ENCODE measurements at places on chromosomes 16 and 17.

DNA sequence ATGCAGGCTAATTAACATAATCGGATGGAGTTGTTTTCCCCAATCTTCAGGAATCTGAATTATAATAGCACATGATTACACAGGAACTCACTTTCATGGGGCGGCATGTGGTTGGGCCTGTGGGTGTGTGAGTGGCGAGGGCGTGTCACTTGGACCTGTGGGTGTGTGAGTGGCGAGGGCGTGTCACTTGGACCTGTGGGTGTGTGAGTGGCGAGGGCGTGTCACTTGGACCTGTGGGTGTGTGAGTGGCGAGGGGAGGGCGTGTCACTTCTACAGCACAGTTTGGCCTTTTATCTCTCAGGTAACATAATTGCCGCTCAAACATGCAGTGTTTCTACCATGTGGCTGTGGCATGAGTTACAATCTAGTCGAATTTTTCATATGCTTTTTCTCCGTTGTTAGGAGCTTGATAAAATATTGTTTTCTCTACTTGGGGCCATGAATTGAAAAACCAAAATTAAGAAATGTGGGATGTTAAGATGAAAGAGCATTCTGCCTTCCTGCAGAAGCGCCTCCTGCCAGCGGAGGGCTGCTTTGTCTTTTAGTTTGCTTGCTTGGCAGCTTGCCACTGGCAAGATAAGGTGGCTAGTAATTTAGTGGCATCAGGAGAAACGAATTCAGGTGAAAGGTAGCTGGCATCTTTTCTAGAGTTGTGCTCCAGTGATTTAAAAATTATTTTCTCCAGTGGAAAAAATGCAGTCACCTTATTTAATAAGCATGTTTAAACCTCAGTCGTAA, 36.2 kb downstream of the USP10 start:
- peak overlapping the region; percentile 7 for H3K27ac ChIP-seq
- H3K4me3 ChIP-seq = no peak overlapping the region
- H3K27me3 ChIP-seq = no peaks in the 10 kb centered on the region
- peaks cover 59% of the 10 kb centered on the region for H3K4me1 ChIP-seq
- peaks cover 25% of the 10 kb centered on the region for H3K36me3 ChIP-seq
- DNase-seq = no peak

GRCh38 chr16:22813223-22813947, 577 bp upstream of the HS3ST2 start:
- H3K4me3 ChIP-seq = no peak overlapping the region
- H3K36me3 ChIP-seq = no peaks in the 10 kb centered on the region
- peaks cover 6% of the 10 kb centered on the region for H3K4me1 ChIP-seq
- no peak overlapping the region for H3K27ac ChIP-seq
- peak; percentile 51 for DNase-seq
- peaks cover 43% of the 10 kb centered on the region for H3K27me3 ChIP-seq

- H3K4me3 ChIP-seq = peak within 1 kb of the TSS; percentile 88
- H3K4me1 ChIP-seq = peaks cover 89% of the 10 kb centered on the region
- peak within 1 kb of the TSS; percentile 97 for H3K27ac ChIP-seq
- peak; percentile 84 for DNase-seq
- no peaks in the 10 kb centered on the region for H3K27me3 ChIP-seq
- H3K36me3 ChIP-seq = peaks cover 4% of the 10 kb centered on the region
These were observed at the start of gene ADCY7 for GRCh38 chr16:50266337-50267091. Gene ADCY7, plus strand, starts transcription at chr16:50266551. Its CDS starts 21,629 bp downstream, at chr16:50288180.

DNA sequence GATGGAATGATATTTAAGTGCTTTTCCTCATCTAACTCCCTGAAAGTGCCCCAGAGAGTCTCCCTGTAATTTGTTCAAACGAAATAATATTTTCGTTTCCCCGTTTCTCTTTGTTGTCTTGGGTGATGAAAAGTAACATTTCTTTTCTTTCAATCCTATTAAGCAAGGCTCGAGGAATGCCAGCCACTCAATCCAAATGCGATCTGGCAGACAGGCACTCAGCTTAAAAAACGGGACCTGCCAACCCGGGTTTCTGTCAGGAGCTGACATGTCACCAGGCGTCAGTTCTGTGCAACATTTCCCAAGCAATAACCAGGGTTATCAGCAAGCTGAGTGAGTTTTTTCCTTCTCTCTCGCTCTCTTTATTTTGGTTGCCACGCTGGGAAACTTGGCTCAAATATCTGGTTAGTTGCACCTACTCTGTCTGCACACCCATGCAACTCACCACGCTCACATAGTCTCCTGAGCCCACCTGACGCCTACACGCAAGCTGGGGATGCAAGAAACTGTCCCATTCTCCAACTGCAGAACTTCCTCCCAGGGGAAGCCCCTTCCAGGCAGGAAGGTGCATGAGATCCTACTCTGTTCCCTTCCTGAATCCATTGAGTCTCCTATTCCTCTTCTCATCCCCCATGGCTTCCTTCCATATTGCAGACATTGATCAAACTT, 208.2 kb downstream of the C16orf78 start:
- no peaks in the 10 kb centered on the region for H3K27me3 ChIP-seq
- no peak overlapping the region for H3K4me3 ChIP-seq
- no peak for DNase-seq

DNA sequence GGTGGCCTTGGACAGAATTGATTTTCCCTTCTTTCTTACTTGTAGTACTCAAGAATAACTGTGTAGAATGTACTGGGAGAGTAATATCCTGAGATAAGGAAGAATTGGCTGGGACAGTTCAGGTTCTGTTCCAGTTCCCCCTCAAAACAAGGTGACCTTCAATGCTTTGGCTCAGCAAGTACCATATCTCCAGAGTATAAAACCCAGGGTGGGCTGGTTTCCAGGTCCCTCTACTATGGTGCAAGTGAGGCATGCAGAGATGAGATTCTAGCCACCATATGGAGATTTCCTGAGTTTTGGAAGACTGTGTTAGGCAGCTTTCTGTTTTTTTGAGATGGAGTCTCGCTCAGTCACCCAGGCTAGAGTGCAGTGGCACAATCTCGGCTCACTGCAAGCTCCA, 18.1 kb upstream of the DLX3 start:
- H3K4me3 ChIP-seq = no peak overlapping the region
- no peaks in the 10 kb centered on the region for H3K4me1 ChIP-seq
- DNase-seq = no peak
- H3K27me3 ChIP-seq = peaks cover 40% of the 10 kb centered on the region
- no peak overlapping the region for H3K27ac ChIP-seq
- peaks cover 2% of the 10 kb centered on the region for H3K36me3 ChIP-seq

DNA sequence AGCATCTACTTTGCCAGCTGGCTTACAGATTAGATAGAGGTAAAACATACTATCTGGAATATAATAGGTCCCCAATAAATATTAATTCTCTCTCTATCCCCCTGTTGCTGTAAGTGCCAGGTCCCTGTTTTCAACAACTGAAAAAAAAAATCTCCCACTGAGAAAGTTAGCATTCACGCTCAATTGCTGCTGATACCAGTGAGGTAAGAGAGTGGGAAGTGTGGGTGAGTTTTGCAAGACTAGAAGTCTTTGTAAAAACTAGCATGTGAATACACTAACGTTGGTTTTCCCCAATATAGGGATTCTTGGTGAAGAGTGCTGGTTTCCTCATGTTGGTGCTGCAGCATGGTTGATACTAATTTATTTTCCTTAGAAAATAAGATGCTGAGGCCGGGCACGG, 11.7 kb upstream of the TAOK1 start:
- no peaks in the 10 kb centered on the region for H3K36me3 ChIP-seq
- no peak overlapping the region for H3K27ac ChIP-seq
- no peak overlapping the region for H3K4me3 ChIP-seq
- DNase-seq = no peak
- H3K4me1 ChIP-seq = no peaks in the 10 kb centered on the region
- no peaks in the 10 kb centered on the region for H3K27me3 ChIP-seq

DNA sequence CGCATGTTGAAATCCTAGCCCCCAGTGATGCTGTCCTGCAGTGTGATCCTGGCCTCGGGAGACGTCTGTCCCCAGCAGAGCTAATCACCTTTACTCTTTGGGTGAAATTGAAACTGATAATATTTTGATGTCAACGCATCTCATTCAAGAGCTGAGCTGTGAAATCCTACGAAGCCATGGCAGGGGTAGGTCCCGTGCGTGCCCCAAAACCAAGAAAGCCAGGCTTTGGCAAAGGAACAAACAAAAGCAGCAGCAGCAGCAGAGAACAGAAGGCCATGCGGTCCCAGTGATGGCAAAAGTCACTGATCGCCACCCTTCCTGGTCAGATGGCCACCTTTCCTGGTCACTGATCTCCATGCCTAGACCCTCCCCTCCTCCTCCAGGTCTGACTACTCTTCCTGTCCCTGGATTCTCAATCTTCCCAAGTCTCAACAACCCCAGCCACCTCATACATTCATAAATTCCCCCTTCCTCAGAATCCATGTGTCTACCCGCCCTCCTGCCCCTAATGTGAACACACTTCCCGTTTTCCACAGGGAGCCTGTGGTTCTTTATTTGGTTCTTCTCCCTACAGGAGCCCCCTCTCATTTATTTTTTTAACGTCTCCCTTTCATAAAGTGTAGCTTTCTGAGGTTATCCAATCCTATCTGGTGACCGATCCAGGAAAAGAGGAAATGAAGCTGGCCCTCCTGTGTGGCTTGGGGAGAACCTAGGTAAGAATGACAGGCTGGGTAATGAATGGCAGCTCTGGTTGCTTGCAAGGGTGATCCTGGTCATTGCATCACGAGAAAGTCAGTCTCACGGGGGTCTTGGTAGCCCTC, 50.3 kb downstream of the CPPED1 start:
- DNase-seq = no peak
- H3K27me3 ChIP-seq = no peaks in the 10 kb centered on the region
- no peak overlapping the region for H3K4me3 ChIP-seq
- H3K4me1 ChIP-seq = peaks cover 33% of the 10 kb centered on the region
- H3K27ac ChIP-seq = no peak overlapping the region

DNA sequence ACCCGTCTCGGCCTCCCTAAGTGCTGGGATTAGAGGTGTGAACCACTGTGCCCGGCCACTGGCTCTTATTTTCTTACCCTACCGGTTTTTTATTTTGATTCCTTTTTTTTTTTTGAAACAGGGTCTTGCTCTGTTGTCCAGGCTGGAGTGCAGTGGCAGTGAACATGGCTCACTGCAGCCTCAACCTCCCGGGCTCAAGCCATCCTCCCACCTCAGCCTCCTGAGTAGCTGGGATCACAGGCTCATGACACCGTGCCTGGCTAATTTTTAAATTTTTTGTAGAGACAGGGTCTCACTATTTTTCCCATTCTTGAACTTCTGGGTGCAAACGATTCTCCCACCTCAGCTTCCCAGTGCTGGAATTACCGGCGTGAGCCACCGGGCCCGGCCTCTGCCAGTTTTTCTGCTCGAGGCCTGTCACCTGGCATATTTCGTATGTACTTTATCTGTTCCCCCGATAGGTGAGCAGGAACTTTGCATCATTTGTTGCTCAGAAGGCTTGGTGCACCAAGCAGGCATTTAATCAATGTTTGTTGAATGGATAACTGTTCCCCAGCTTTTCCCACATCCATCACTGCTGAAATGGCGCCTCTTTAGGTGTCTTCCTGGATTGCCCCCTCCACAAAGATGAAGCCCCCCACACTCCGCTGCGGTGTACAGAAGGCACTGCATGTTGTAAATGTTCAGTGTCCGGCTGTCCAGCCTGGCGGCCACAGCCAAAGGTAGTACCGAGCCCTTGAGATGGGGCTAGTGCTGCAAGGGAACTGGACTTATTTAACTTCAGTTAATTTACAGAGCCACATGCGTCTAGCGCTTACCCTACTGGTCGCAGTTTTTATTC, 858 bp upstream of the TELO2 start:
- no peaks in the 10 kb centered on the region for H3K27me3 ChIP-seq
- H3K4me3 ChIP-seq = peak overlapping the region; percentile 86

DNA sequence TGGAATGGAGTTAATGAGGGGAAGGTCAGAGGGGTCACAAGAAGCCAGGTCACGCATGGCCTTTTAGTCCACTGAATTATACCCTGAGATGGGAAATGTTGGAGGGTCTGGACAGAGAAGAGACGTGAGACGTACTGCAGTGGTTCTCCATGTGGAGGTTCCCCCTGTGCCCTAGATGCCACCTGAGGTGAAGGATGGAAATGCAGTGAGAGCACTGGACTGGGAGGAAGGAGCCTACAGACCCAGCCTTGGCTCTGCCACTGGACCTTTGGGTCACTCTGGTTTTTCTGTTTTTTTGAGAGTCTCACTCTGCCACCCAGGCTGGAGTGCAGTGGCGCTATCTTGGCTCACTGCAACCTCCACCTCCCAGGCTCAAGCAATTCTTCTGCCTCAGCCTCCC, 1.8 kb upstream of the PLSCR3 start:
- peak overlapping the region; percentile 9 for H3K4me3 ChIP-seq
- no peak overlapping the region for H3K27ac ChIP-seq
- H3K27me3 ChIP-seq = no peaks in the 10 kb centered on the region
- DNase-seq = no peak

DNA sequence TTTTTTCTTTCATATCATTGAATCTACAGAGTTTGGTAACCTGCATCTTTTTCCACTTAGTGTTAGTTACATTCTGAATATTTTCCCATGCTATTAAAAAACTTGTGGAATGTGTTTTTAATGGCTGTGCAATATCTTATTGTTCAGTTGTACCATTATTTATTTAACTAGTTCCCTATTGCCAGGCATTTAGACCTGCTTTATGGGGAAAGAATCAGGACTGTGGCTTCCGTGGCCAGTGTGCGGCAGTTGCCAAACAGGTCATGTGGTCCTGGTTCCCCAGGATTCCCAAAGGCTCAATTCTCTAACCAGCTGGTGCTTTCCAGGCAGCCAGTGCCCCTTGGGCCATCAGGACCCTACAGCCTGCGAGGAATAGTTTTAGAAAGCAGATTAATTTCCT, 30.8 kb downstream of the NDEL1 start:
- no peaks in the 10 kb centered on the region for H3K27me3 ChIP-seq
- H3K4me1 ChIP-seq = no peaks in the 10 kb centered on the region
- no peak overlapping the region for H3K27ac ChIP-seq
- H3K36me3 ChIP-seq = peaks cover 22% of the 10 kb centered on the region

DNA sequence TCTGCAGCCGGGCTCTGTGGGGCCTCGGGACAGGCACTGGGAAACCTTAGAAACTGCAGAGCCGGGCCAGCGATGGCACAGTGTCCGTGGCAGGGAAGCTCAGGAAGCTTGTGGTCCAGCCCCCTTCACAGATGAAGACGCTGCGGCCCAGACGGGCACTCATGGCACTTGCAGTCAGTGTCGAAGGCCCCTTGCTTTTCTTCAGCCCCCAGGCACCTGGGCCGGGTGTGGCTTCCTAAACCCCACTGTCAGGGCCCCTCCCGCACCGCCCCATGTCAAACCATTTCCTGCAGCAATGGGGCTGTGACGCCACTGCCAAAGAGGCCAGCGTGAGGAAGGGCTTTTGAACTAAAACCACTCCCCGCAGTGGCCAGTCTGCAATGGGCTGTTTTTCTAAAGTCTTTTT, 164.0 kb downstream of the LAT start:
- peak overlapping the region; percentile 71 for H3K27ac ChIP-seq
- peaks cover 55% of the 10 kb centered on the region for H3K4me1 ChIP-seq
- peak overlapping the region; percentile 34 for H3K4me3 ChIP-seq
- H3K27me3 ChIP-seq = no peaks in the 10 kb centered on the region
- H3K36me3 ChIP-seq = peaks cover 12% of the 10 kb centered on the region
- peak; percentile 59 for DNase-seq

DNA sequence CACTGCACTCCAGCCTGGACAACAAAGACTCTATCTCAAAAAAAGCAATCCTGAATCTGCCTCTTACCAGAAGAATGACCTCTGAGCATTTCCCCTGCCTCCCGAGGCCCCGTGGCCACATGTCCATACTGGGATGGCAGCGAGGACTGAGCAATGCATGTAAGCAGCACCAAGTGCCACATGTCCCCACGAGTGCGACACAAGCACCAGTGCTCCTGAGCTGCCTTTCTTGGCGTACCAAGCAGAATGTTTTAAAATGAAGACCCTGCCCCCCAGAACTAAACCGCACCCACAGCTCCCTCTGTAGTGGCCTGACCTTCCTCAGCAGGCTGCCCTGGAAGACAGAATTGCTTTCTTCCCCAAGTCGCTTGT, 373.3 kb downstream of the SLC39A11 start:
- H3K27me3 ChIP-seq = no peaks in the 10 kb centered on the region
- peaks cover 26% of the 10 kb centered on the region for H3K4me1 ChIP-seq
- H3K36me3 ChIP-seq = peaks cover 3% of the 10 kb centered on the region

Measured in activated naive CD8-positive, alpha-beta T cell treated with anti-CD3 and anti-CD28 coated beads, Interleukin-2, amount 50 U/mL, for 24 hours (primary cell).